ENCODE measurements at places on chromosomes 12 and 14. TPM values are rescaled to one million over a fixed set of nuclear protein-coding genes. Genes with fewer than 3 reads are reported as not detected.

- no peak overlapping the region for H3K27ac ChIP-seq
- H3K4me1 ChIP-seq, result peaks cover 8% of the 10 kb centered on the region
- no peaks in the 10 kb centered on the region for H3K27me3 ChIP-seq
- DNase-seq, result no peak
- no peak overlapping the region for H3K4me3 ChIP-seq
- peaks cover 6% of the 10 kb centered on the region for H3K36me3 ChIP-seq
These were observed 30.3 kb downstream of the HMGA2 start for GRCh38 chr12:65854629-65855028.

DNA sequence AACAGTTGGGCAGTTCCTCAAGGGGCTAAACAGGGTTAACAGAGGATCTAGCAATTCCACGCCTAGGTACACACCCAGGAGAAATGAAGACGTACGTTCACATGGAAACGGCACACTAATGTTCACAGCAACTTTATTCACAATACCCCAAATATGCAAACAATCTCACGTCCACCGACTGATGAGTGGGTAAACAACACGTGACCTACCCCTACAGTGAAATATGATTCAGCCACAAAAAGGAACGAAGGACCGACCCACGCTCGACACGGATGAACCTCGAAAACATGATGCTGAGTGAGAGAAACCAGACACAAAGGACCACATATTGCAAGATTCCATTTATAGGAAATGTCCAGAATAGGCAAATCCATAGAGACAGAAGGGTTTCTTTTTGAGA lies 112.7 kb downstream of the NCOR2 start:
- H3K27me3 ChIP-seq, result no peaks in the 10 kb centered on the region
- no peak overlapping the region for H3K27ac ChIP-seq
- peaks cover 8% of the 10 kb centered on the region for H3K36me3 ChIP-seq
- no peak overlapping the region for H3K4me3 ChIP-seq
- H3K4me1 ChIP-seq, result peaks cover 29% of the 10 kb centered on the region

Gene CIROP
- total RNA-seq, result 1.0 TPM

Gene EGLN3
- 1.8 TPM for total RNA-seq

Gene LRRC10
- total RNA-seq, result not detected

Gene CACNA2D4
- 0.99 TPM for total RNA-seq

All from fibroblast of lung (primary cell).